ENCODE measurements at places on chromosomes 16 and 17.

DNA sequence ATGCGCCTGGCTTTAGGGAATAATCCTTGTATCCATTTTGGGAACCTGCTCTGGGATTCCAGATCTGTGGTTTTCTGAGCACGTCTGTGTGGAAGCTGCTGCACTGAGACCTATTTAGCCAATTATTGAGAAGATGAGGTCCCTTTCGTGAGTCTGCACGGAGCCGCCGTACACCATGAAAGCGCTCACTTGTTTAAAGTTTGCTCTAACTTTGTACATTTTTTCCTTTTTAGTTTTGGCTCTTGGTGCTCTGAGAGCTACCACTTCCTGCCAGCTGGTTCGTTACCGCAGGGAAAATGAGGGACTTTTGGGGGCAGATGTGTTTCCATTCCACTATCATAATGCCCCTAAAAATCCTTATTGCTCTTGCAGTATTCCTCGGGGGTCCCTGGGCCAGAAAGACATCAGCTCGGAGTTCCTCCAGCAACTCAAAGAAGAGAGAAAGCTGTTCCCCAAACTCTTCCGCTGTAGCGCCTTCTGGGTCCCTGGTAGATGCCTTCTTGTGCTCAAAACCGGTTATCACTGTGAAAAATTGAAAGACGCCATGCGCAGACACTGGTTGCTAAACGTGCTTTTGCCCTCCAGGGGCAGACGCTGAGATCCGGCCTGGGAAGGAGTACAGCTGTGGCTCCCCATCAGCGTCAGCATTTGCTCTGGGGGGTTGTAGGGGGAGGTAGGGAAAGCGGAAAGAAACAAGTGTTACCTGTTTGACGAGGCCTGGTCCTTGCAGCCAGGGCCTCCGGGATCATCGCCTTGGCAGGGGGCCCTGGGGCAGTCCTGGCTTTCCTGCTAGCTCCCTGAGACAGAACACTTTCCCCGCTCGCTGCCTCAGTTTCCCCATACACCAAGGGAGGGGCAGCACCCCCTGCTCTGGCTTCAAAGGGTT, 238.1 kb downstream of the MRTFB start:
- DNase-seq, result no peak

GRCh38 chr17:68807998-68808772, 147.0 kb downstream of the ABCA8 start:
- DNase-seq, result no peak

DNA sequence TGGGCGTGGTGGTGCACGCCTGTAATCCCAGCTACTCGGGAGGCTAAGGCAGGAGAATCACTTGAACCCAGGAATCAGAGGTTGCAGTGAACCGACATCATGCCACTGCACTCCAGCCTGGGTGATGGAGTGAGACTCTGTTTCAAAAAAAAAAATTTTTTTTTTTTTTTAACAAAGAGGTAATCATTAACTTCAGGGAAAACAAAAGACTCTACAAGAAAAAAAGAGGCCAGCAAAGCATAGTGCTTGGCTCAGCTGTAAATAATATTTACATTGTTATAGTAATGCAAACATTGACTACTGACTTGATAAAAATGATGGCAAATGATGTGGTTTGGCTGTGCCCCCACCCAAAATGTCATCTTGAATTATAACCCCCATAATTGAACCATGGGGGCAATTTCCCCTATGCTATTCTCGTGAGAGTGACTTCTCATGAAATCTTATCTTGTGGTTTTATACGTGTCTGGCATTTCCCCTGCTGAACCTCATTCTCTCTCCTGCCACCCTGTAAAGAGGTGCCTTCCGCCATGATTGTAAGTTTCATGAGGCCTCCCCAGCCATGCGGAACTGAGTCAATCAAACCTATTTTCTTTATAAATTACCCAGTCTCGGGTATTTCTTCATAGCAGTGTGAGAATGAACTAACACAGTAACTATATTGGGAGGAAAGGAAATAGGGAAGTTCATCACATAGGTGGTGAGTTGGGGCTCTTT, 12.7 kb upstream of the SSTR2 start:
- DNase-seq, result no peak

- DNase-seq, result no peak
Observed at GRCh38 chr17:17144916-17145665, 61.0 kb downstream of the PLD6 start.

DNA sequence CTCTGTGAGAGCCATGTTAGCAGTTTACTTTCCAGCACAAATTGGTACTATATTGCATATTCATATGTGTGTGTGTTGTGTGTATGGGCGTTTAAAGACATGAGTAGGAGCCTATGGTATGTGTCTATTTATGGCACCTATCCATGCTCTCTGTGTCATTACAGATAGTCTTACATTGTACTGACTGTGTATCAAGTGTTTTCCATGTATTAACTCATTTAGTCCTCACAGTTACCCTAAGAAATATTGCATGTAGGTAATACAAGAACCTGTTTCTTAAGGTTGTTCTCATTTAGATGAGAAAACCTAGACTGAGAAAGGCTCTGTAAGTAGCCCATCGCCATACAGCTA, 1.6 kb downstream of the ALG1 start:
- no peak for DNase-seq

GRCh38 chr17:12342609-12343435, 322.1 kb downstream of the MAP2K4 start:
- DNase-seq, result no peak

DNA sequence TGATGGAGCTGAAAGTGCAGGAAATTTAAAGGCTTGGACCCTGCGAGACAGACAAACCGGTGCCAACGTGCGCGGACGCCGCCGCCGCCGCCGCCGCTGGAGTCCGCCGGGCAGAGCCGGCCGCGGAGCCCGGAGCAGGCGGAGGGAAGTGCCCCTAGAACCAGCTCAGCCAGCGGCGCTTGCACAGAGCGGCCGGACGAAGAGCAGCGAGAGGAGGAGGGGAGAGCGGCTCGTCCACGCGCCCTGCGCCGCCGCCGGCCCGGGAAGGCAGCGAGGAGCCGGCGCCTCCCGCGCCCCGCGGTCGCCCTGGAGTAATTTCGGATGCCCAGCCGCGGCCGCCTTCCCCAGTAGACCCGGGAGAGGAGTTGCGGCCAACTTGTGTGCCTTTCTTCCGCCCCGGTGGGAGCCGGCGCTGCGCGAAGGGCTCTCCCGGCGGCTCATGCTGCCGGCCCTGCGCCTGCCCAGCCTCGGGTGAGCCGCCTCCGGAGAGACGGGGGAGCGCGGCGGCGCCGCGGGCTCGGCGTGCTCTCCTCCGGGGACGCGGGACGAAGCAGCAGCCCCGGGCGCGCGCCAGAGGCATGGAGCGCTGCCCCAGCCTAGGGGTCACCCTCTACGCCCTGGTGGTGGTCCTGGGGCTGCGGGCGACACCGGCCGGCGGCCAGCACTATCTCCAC, at the start of gene NOG:
Gene NOG (plus strand): TSS at position 54 of the 674 bp plus-strand sequence. CDS start 525 bp downstream, at position 579.
- DNase-seq, result no peak

- DNase-seq, result no peak
Observed at GRCh38 chr17:78919861-78920450, 5.2 kb downstream of the TIMP2 start.

DNA sequence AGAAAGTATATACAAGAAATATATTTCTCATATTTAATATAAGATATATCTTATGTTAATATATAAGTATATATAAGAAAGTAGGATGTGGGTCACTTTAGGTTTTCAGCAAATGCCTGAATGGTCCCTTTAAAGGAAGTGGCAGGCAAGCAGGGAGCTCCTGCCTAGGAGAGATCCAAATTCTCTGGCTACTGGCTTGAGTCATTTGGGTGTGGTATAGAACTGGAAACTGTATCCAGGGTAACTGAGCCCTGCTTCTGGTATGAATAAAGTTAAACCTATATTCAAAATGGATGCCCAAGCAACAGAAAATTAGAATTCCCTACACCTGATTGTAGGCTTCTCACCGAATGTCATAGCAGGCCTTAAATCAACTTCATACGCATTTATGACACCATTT, 144.4 kb downstream of the ZNF18 start:
- DNase-seq, result no peak

GRCh38 chr16:62732092-62732491, 695.9 kb upstream of the CDH8 start:
- DNase-seq, result no peak

DNA sequence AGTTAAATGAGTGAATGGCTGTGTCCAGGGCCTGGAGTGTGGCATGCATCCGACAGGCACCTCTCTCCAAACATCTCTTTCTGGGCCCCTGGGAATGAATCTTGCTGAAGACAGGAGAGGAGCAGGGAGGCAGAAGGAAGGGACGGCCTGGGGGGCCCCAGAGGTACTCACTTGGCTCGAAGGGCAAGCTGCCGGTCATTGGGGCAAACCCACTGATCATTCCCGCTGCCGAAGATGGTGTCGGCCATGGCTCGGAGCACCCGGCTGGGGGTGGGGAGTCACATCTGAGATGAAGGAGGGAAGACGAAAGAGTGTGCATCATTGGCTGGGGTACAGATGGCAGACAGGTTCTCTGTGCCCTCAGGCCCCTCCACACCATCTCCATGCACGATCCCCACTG, 25.3 kb downstream of the RPH3AL start:
- no peak for DNase-seq

DNA sequence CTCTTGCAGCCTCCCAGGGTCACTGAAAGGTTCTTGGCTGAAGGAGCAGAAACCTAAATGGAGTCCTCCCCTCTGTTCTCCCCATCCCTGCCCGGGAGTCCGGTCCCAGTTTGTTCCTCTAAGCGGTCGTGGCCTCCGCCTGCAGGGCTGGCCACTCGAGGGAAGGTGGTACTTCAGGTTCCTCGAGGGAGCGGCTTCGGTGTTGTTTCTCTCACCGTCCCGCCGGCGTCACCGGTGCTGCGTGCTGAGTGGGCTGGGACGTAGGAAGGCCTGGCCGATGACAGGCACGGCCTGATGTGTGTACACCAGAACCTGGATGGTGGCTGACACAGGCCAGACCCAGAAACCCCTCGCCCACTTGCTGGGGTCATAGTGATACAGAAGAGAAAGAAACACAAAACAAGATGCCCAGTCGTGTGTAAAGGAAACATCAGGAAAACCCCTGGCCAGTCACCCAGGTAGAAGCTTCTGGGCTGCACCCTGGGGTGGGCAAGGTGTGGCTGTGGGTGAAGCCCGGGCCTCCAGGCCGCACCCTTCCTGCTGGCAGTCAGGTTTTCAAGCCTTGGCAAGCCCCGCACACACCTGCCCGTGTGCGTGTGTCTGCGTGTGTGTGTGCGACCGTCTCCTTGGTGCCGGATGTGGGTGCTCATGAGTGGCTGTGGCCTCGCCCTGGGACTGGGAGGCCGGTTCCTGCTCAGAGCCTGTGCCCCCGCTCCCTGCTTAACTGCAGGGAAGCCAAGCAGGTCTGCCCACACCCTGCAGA, 52.0 kb downstream of the BAIAP2 start:
- no peak for DNase-seq

- DNase-seq, result no peak
Observed at GRCh38 chr17:45332505-45332904, 15.7 kb upstream of the MAP3K14 start.

GRCh38 chr16:87914812-87915211, 21.5 kb downstream of the CA5A start:
- no peak for DNase-seq

- DNase-seq, result no peak
Observed at GRCh38 chr17:6475411-6475810, 31.2 kb downstream of the PIMREG start.

DNA sequence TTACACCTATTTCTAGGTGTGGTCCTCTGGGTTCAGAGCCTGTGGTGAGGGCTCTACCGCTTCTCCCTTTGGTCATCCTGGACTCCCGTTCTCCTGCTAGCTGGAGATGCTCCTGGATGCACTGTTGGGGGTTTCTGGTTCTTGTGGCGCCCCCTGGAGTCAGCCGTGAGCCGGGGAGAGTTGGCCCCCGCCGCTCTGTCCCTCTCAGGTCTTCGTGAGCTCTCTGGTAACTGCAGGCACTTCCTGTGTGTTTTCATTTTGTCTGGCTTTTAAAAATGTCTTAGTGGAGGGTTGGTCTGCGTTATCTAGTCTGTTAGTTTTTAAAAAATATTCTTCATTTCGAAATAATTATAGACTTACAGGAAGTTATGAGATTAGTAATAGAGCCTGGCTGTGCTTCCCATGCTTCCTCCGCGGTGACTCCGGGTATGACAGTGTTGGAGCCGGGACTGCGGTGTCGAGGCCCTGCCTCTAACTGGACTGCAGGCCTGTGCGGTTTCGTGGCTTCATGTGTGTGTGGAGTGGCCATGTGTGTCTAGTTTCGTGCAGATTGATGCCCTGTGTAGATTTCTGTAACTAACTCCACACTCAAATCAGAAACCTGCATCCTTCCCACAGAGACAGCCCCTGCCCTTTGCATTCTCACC, 78.0 kb upstream of the ZNF750 start:
- no peak for DNase-seq

DNA sequence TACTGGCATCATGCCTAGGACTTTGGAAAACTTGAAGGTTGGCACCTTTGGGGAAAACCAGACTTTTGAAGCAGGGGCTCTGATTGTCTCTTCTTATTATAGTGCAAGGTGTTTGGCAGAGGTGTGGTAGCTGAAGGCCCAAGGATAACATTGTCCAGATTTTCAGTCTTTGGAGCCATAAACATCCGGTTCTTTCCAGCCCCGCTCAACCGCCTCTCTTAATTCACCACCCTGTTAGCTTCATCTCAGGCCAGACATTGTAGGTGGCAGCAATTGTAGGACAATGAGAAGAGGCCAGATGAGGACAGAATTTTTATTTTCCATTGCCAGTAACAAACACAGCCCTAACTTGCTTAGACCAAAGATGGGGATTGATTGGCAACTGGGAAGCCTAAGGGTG, 649.8 kb downstream of the MAF start:
- no peak for DNase-seq

GRCh38 chr16:47477679-47478078, 16.5 kb downstream of the PHKB start:
- DNase-seq, result no peak

- no peak for DNase-seq
Observed at GRCh38 chr16:85761861-85762260, 11.0 kb upstream of the C16orf74 start.

DNA sequence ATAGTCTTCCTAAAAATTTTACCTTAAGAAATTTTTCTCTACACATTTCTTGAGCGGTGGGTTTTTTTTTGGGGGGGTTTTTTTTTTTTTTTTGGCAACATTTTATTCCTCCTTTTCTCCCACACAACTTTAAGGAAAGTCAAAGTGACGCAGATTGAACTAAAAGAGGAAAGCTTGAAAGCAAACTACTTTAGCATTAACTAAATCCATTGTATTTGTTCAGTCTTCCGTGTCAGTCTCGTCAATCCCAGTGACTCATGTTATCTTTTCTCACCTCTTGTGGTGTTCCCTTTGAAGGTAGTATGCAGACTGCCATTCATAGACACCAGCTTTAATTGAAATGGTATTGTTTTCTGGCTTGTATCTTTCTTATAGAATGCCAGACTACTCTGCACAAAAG, 39.3 kb downstream of the TADA2A start:
- DNase-seq, result no peak

DNA sequence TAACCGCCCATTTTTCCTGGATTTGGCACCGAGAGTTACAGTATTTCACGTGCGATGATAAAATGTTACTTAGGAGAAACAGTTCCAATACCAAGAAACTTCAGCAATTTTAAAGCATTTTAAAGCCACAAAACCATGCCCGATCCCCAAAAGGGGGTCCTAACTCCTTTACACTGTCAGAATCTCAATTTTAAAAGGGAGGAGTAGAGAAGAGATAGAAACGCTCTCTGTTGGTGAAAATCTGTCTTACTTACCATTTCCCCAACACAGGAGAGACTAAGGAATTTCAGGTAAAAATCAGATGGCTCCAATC, 526 bp upstream of the RNASEK start:
- no peak for DNase-seq

GRCh38 chr16:79805621-79806020, 205.1 kb upstream of the MAF start:
- no peak for DNase-seq
